Caki2 (cell line): ENCODE measurements at places on chromosomes 12 and 14. TPM values are rescaled to one million over a fixed set of nuclear protein-coding genes. Genes with fewer than 3 reads are reported as not detected.

GRCh38 chr12:117571321-117571720, 209.9 kb upstream of the NOS1 start:
- no peak for DNase-seq

EPS8 gene
- 75.6 and 133 TPM in 2 replicates for total RNA-seq

IAPP gene
- total RNA-seq: not detected in 2 replicates

DNA sequence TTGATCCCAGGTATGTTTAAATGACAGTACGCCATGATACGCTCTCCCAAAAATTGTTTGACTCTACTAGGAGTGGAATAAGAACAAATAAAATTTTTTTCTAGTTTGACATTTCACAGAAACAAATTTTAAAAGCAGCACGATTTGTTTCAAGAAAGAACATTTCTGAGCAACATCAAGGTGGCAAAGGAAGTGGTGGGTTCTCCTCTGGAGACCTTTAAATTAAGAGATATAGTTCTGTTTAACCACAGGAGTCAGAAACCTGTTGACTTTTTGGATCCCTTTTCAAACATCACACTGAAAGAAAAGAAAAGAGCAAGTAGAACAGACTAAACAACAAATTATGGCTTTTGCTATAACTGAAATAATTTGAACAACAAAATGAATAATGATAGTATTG, 2.5 kb upstream of the SLC6A13 start:
- DNase-seq: no peak

DNA sequence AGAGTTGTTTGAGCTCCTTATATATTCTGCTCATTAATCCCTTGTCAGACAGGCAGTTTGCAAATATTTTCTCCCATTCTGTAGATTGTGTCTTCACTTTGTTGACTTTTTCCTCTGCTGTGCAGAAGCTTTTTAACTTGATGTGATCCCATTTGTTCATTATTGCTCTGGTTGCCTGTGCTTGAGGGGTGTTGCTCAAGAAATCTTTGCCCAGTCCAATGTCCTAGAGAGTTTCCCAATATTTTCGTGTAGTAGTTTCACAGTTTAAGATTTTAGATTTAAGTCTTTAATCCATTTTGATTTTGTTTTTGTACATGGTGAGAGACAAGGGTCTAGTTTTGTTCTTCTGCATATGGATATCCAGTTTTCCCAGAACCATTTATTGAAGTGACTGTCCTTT, 19.8 kb downstream of the ABCC9 start:
- no peak for DNase-seq

DNA sequence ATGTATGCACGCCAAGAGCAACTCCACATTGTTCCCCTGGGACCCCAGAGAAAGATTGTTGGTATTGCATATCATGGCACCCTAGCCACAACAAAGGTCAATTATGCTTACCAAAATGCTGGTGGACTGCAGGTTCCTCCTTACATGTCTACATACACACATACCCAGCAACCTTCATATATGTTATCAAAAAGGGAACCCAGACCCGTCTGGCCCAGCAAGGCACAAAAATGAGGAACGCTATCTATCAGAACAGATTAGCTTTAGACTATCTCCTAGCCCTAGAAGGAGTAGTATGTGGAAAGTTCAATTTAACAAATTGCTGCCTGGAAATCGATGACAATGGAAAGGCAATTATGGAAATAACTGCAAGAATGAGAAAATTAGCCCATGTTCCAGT, 61.5 kb downstream of the DHRS2 start:
- no peak for DNase-seq

GRCh38 chr14:44886860-44887595, 74.7 kb downstream of the KLHL28 start:
- DNase-seq: no peak

DNA sequence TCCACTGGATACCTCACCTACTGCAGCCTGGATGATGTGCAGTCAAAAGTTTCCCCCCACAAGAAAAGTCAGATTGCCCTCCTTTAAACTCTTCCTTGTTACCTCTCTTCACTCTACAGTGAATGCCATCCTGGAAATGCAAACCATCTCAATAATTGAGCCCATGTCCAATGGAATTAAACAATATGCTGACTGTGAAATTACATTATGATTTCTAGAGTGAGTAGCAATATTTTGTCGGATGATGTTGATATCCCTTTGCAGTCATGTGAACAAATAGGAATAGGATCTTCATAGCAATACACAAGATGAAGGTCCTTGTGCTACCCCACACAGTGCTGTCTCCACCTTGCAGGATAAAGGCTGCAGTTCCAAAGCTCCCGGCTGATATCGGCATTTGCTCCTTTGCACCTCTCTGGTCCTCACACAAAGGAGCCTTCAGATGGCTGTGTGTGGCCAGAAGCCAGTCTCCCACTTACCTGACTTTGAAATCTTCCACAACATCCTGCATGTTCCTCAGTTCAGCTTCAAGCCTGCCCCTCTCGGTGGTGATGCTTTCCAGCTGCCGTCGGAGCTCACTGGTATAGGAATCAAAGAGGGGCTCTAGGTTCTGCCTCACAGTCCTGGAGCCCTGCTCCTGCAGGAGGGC, 1.5 kb downstream of the KRT75 start:
- DNase-seq: no peak

SINHCAF gene
- 95.2 and 115 TPM in 2 replicates for total RNA-seq

DNA sequence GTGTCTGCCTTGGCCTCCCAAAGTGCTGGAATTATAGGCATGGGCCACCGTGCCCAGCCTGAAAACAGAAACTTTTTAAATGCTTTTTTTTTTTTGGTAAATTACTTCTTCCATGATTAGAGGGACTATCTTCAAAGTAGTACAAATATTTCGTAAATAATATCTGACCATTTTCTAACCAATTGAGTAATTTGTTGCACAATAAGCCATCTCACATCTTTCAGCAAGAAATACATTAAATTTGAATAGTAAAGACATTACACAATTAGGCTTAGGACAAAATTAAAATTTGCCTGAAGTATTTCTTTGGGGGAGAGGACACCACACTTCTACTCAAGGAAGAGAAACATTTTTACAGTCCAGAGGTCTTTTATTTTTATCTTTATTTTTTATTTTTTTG, 84.7 kb upstream of the STRN3 start:
- no peak for DNase-seq

DNA sequence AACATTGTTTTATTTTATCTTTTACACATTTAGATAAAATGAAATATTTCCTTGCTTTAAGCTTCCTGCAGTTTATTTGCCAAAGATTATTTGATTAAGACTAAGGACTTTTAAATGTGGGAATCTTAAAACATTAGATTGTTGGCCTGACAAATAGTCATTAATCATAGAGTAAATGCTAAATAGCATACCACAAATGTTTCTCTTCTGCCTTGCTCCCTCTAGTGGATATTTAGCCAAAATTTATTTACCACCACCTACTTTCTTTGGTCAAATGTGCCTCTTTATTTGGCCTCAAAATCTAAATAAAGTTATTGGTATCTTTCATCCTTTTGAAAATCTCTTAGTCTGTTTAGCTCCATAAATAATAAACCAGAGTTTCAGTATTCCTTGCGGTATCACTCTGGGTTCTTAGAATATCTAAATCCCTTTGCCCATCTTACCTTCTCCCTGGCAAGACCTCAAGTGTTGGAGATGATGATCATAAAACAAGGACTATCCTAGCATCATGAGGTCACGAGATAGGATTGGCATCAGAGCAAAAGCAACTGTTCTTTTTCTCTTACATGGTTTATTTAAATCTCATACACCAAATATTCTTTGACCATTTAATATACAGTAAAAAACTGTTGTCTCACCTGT, 150.6 kb upstream of the AEBP2 start:
- DNase-seq: peak; percentile 48

IL26 gene
- not detected in 2 replicates for total RNA-seq

GRCh38 chr14:57533214-57533613, 39.6 kb upstream of the CCDC198 start:
- peak; percentile 11 for DNase-seq

DNA sequence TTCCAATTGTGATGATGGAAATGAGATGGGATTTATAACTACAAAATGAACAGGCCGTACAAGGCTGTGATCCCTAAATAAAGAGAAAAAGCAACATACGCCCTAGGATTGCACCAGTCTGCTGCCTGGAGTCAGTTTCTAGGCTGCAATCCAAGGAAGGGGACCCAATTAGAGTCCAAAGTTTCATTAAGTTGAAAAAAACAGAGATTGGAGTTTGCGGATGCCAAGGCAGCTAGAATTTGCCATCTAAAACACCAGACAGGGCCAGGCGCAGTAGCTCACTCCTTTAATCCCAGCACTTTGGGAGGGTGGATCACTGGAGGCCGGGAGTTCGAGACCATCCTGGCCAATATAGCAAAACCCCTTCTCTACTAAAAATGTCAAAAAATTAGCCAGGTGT, 661.0 kb downstream of the RPS29 start:
- DNase-seq: no peak
